ENCODE measurements at places on chromosomes 4 and X.
A peak's percentile ranks its signal among the peaks of the same experiment; 100 is the strongest.

- no peak for DNase-seq
Observed at GRCh38 chrX:23884427-23885024, 23.2 kb downstream of the APOO start.

GRCh38 chrX:100685284-100685996 lies 41.4 kb downstream of the SRPX2 start:
- peak; percentile 67 for DNase-seq

DNA sequence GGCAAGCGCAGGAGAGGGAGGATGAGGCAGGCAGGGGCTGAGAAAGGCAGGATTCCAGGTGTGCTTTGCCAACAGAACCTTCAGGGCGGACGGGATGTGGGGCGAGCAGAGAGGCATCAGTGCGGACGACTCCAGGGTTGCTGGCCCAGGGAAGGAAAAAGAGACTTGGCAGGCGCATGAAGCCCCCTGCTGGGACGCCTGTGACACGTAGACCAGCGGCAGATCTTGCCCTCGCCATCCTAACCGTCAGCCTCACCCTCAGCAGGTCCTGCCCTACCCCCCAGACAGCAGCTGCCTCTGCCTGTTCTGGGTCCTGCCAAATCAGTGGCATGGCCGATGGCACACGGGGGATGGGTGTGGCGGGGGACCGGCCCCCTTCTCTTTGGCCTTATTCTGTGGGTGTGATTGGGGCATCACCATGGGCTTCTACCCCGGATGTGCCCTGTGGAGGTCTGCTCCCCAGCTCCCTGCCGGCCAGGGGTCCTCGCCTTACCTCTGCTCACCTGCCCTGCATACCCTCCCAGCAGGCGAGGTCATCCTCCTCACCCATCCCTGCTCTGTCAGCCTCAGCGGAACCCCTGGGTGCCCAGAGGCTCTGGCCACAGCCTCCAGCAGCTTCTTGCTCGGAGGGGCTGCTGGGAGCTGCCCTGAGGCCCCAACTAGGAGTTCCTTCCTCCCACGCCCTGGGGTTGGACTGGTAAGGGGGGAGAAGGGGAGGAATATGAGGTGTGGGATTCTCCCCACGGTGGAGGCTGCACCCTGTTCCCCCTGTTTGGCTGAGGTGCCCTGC lies 2.9 kb upstream of the SH3BP2 start:
- DNase-seq: no peak

DNA sequence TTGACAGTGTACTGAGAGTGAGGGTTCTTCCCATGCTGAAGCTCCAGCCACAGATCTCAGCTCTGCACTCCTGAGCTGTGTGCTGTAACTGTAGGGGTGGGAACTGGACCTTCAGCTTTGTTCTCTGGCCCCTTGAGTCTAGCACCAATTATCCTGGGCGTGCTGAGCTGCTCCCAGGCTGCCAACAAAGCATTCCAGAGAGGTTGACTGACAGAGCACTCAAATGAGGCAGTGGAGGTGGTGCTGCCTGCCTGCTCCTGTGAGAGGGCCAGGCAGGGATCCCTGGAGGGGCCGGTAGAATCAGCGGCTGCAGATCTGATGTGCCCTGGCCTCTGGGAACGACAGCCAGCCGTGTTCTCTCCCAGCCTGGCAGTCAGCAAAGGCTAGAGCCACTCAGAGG lies 375.7 kb upstream of the AADAT start:
- no peak for DNase-seq

- peak; percentile 50 for DNase-seq
Observed at GRCh38 chr4:82905205-82905604, 4.7 kb downstream of the THAP9 start.

DNA sequence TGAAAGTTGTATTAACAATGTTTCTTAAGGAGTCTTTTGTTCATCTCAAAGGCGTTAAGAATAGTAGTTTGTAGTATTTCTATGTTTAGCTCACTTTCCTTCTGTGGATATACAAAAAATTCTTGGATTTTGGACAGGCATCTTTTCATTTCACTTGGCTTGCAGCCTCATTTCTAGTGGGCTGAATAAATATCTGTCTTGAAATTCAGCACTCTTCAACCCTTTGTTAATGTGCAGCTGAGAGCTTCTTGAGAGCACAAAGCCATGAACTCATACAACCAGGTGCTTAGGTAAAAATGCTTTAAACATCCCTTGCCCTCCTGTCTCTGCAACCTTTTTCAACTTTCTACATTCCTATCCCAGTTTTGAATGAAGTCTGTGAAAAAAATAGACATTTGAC lies 1003.2 kb downstream of the C4orf33 start:
- DNase-seq: no peak

DNA sequence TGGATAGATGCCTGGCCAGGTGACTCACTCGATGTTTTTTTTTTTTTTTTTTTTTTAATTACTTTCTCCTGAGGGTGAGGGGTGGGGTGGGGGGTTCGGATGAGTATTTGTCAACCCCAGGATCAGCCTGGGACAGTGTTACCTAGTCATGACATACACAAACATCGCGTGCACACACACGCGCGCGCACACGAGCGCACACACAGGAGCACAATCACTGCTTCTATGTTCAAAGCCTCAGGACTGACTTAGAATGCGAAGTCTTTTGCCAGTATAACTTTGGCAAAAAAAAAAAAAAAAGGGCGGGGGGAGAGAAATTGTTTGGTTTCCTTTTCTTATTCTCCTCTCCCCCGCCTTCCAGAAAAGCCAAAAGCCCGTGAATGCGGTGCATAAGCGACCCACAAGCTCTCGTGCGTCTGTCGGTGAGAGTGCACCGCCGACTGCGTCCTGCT lies 115.0 kb upstream of the TEX13C start:
- DNase-seq: no peak

DNA sequence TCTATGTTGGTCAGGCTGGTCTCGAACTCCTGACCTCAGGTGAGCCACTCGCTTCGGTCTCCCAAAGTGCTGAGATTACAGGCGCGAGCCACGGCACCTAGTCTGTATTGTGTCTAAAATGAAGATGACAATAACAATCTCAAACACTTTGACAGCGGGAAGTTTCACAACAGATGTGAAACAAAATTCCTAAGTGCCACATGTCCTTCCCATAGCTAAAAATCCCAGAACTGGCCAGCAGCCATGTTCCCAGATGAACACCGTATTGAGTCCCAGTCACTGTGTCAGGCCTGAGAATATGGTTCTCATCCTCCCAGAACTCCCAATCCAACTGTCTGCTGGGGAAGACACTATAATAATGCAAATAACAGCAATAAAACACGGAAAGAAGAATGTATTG lies 16.4 kb upstream of the KLHL8 start:
- no peak for DNase-seq

GRCh38 chr4:46484881-46485280 lies 95.0 kb upstream of the GABRA2 start:
- DNase-seq: no peak

GRCh38 chr4:146098978-146099377 lies 76.5 kb upstream of the LSM6 start:
- DNase-seq: no peak

- no peak for DNase-seq
Observed at GRCh38 chr4:18435781-18436180, 414.2 kb upstream of the LCORL start.

- DNase-seq: peak; percentile 70
Observed at GRCh38 chr4:2570551-2571222, 34.2 kb downstream of the FAM193A start.

DNA sequence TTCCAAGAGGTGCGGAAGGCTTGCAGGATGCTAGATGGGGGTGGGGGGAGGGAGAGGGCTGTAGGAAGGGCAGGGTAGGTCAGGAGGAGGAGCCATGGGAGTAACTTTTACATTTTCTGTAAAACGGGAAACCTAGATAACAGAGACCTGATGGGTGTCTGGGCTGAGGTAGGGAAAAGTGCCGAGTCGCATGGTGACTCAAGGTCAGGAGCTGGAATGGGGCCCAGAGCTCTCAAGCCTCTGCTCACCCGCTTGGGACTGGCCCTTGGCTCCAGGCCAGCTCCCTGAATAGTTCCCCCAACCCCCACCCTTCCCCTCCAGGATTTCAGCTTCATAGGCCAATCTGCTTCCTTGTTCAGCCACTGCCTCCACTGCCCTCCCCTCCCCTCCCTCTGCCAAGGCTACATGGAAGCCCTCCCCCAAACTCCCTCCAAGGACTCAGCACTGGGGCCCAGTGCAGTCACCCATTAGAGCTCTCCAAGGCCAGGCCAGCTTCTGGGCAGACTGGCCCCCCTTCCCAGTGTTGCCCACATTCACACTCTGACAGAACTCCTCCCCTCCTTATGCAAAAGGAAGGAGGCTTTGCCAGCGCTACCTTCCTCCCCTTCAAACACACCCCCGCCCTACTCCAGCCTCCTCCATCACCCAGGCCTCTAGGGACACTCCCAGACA lies 43.6 kb downstream of the TSC22D3 start:
- no peak for DNase-seq

DNA sequence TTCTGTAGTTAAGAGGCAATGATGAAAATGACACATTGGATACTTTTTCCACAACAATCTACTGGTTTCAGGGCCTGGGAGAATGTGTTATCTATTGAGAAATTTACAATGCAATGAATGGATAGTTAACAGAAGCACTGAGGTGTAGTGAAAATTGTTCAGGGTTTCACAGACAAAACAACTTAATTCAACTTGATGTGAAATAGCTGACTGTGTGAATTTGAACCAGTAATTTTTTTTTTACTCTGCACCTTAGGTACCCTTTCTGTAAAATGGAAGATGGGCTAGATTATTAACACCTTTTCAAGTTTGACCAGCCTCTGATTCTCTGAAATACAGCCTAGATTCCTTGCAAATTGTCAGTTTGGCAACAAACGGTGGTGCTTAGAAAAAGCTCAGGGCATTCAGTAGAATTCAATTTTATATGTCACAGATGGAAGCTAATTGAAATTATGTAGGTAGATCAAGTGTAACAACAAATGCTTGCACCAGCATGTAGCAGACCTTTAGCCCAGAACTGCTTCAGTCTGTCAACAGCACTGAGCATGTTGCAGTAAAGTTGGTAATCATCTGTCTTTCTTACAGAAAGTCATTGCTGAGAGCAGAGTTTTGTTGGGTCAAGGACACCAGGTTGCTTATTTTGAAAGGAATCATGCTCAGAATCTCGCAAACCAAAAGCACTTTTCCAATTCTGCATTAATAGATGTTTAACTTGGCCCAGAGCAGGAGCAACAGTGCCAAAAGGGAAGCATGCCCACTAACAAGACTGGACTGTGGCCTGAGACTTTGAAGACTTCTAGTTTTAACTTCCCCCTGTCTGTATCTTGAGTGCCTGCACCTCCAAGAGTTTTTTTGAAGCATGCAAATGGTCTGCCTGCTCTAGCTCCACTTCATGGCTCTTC lies 526.6 kb downstream of the PACRGL start:
- no peak for DNase-seq

- no peak for DNase-seq
Observed at GRCh38 chr4:86358257-86358656, 1.6 kb downstream of the MAPK10 start.

GRCh38 chrX:13759152-13759718 lies 24.7 kb downstream of the OFD1 start:
- DNase-seq: no peak

GRCh38 chr4:179626687-179627086 lies 2184.4 kb upstream of the AGA start:
- no peak for DNase-seq
